ENCODE measurements at places on chromosomes 4 and X.

DNA sequence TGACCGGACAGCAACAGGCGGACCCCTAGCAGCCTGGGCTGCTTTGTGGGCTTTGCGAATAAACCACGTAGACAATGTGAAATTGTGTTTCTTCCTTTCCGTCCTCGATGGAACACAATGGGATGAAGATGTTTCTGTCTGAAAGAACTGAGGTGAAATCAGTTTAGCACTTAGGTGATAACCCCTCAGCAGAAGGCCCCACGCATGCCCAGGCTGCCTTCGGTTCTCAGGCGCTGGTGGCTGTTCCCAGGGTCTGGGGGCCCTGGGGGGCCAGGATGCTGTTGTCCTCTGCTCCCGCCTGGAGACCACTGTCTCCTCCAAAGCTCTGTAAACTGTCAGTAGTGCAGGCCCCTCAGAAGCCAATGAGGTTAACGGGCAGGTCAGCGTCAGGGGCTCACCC, 73.9 kb upstream of the HGFAC start:
- no peak for DNase-seq

GRCh38 chr4:154534296-154534695, 15.9 kb downstream of the PLRG1 start:
- DNase-seq = no peak

- no peak for DNase-seq
Observed at GRCh38 chr4:139901531-139902320, 236.1 kb downstream of the MGST2 start.

DNA sequence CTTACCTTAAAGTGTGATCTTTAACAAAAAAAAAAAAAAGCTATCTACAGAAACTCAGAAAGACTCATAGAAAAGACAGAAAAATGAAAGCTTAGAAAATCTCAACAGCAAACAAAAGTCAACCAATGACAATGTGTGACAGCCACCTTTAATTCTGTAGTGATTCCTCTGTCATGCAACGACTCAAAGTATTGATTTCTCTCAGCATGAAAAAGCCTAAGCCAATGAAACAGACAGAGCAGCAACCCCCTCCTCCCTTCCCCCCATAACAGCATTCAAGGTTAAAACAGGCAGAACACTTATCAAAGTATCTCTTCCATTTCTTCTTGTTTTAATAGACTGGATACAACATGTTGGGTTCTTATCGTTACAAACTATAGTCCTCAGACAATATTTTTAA, 112.5 kb downstream of the MAB21L2 start:
- no peak for DNase-seq

DNA sequence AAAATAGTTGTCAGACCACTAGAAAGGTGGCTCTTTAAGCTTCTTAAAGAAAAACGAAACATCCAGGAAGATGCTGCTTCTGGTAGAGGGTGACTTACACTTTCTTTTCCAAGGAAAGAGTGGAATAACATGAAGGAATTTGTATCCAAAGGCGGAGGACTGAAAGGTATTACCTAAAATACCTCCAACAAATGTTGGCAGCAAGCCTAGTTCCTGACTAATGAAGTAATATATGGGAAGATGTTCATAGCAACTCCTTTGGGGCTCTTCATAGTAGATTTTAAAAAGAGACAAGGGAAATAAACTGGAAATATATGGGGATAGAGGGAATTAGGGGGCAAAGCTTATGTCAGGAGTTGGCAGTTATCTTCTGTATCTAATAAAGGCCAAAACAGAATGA, 116.2 kb downstream of the AASDH start:
- no peak for DNase-seq

DNA sequence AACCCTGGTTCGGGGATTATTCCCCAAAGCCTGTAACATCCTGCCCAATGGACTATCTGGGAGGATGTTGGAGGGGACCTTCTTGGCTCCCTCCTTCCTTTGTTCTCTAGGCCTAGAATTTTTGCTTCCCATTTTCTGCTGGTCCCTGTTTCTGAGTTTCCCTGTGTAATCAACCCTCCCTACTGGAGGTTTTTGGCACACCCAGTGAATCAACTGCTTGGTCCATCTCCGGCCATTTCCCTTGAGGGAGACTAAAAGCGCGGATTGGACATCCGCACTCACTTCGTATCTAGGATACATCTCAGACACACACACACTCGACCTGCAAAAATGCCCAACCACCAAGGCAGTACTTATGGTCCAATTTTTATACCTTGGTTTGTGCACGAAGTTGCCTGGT, 108.2 kb upstream of the MAGEE2 start:
- DNase-seq = no peak

GRCh38 chr4:122827258-122827878, 737 bp downstream of the FGF2 start:
- DNase-seq = no peak

DNA sequence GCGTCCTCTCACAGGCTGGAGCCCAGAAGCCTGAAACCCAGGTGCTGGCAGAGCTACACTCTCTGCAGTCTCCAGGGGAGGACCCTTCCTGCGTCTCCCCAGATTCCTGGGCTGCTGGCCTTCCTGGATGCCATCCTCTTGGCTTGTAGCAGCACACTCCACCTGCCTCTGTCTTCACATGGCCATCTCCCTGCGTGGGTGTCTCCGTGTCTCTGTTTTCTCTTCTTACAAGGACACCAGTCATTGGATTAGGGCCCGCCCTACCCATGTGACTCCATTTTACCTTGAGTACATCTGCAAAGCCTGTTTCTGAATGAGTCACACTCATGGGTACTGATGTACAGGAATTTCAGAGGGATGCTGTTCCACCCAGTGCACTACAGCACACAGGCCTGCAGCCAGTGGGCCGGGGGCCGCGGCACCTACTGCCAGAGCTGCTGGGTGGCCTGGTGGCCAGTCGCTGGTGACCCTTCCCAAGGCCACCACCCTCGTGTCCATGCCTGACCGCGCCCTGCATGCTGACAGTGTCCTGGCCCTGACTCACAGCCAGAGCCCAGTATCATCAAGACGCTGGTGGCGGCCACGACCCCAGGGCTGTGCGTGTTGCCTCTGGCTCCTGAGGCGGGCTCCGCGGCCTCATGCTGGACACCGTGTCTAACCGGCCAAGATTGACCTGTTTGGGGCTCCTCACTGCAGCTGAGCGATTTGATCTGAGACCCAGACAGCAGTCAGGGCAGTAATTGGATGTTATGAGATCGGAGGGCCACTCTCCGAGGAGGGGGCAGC, 63.6 kb upstream of the NKX1-1 start:
- no peak for DNase-seq

- DNase-seq = no peak
Observed at GRCh38 chr4:67282749-67283148, 262.6 kb downstream of the CENPC start.

GRCh38 chrX:71282514-71283402, 677 bp upstream of the NONO start:
- DNase-seq = no peak

GRCh38 chr4:102503301-102503746, 2.2 kb downstream of the NFKB1 start:
- no peak for DNase-seq

GRCh38 chr4:24856586-24856985, 56.3 kb downstream of the CCDC149 start:
- DNase-seq = no peak

Measured in NCI-H1436 treated with DMSO at 0.1 percent for 48 hours (cell line).